ENCODE measurements at places on chromosomes 7 and 10. TPM values are rescaled to one million over a fixed set of nuclear protein-coding genes. Genes with fewer than 3 reads are reported as not detected.

CRHR2 gene
- total RNA-seq, result not detected

GPR15LG gene
- 0.53 TPM for total RNA-seq

DNA sequence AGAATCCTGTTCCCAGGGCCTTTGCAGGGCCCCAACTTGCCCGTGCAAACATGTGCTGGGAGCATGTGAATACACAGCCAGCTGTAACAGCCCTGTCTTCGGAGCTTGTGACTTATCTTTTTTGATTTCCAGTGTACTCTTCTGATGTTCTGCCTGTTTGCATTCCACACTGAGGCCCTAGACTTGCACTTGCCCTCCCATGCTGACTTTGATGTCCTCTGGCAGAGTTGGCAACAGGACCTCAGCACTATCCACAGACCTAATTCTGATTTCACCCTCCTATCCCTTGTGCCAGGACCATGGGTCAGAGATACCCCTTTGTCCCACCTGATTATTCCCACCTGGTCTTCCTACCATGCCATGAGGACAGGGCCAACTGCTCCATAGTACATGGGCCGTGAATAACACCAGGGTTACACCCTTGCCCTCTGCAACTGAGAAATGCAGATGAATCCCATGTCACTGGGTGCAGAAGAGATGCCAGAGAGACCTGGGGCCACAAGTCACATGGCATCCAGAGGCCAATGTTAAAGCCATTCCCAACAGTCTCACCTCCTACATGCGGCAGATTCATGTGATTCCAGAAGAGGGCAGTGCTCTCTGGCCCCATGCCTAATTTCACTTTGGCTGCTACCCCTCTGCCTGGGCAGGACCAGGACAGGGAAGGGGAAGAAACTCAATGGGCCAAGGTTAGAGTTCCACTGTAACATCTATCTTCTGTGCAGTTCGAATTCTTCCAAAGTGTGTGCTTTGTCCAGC lies 43.0 kb downstream of the SCRN1 start:
- peak; percentile 24 for DNase-seq

DNA sequence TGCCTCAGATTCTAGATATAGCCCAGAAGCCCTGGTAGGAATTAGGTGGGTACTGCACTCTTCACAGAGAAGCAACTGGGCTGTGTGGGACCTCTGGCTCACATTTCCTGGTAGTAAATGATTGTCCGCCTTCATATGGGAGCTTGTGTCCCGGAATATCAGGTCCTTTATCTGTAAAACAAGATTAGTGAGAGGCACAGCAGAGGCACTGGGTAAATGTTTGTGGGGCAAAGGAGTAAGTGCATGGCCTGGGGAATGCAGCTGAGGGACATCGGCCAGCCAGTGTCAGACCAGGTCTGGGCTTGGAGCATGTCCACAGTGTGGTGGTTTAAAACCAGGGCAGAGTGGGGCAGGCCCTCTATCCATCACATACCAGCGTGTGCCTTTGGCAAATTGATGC lies 323.3 kb upstream of the ZMIZ1 start:
- DNase-seq, result no peak

DNA sequence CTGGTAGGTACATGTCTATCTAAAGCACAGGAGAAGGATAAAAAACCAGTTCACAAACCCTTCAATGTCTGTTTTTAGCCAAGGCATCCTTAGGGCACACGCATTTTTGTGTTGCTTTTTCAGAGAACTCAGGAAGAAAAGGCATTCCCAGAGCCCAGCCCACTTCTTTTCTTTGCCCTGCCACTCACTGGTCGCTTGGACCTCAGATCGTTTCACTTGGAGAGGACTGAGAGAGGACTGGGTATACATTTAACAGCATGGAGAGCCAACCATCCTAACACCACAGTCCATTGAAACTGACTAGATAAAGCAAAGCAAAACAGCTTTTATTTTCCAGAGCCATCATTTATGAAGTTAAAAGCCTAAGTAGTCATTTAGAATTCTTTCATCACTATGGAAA lies 194.2 kb downstream of the CAMK1D start:
- no peak for DNase-seq

DNA sequence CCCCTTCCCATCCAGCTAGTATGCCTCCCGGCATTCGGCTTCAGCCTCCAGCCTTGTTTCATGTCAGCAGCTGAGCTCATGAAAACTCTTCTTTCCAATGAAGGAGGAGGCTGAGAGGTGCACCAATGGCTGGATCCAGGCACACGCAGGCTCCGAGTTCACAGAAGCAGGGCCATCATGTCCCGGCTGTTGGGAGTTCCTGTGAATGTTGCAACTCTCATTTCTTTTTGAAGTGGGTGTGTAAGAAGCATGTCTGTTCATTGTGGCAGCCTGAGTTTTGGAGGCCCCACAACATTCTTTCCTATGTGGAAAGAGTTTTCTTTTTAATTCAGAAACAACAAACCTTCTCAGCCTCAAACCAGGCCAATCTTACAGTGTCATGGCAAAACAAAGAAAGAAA lies 89.7 kb downstream of the PTPRE start:
- peak; percentile 33 for DNase-seq

DNA sequence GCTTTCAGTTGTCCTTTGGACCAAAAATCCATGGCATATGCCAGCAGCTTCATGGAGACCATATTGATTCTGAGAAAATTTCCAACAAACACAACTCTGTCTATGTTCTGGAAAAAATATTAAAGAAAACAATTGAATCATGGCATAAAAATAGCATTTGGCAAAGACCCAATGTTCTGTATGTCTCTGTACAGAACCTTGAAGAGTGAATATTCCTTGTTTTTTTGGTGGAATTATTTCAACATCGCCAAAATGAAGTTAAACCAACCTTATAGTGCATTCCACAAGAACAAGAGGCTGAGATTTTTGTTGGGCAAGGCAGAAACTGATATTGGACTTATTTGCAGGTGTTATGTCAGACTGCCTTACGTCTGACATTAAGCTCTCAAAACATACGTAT lies 53.3 kb upstream of the SLC16A12 start:
- DNase-seq, result no peak

DNA sequence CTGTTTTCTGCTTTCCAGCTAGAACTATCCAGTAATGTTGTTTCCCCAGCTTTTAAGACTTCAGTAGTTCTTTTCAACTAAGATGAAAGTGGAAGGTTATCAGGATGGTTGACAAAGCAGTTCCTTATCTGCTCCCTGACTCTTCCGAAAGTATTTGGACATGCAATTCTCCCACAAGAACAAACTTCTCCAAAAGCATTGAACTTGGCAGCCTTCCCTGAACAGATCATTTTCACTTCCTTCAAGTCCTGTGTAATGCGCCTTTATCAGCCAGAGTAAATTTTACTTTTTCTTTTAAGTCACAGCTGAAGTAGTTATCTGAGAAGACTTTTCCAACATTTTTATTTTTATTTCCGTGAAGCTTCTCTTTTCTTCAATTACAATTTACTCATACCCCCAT lies 39.7 kb downstream of the CDC14C start:
- DNase-seq, result peak; percentile 5

- DNase-seq, result peak; percentile 40
Measured at GRCh38 chr10:103053659-103054581, 135.8 kb downstream of the CNNM2 start.

All from bronchial epithelial cell (primary cell).